8988T (cell line): ENCODE measurements at places on chromosomes 7 and 10.

- DNase-seq = no peak
These were observed 35.2 kb downstream of the OAT start for GRCh38 chr10:124383496-124383895.

GRCh38 chr10:26489081-26489480 is 50.9 kb downstream of the APBB1IP start:
- no peak for DNase-seq

GRCh38 chr10:6068422-6068821 is 6.3 kb upstream of the IL2RA start:
- no peak for DNase-seq

DNA sequence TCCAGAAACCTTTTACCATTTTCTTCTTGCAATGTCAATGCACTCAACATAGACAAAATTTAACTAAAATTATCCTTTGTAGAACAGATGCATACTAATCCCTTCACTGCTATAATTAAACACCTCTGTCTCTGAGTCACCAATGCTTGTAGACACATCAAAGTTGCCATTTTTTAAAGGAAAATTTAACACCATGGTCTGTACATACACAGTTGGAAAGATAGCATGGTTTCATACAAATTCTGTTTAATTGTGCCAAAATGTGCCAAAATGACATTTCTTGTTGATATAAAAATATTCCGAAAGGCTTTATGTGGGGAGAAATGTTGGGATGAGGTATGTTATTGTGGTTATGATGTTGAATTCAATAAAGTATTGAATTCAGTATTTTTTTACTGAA is 125.8 kb downstream of the NEUROD6 start:
- DNase-seq = no peak

GRCh38 chr10:72367301-72367960 is 12.7 kb upstream of the DNAJB12 start:
- no peak for DNase-seq

- DNase-seq = no peak
These were observed 92.4 kb upstream of the JCAD start for GRCh38 chr10:30151581-30152389.

DNA sequence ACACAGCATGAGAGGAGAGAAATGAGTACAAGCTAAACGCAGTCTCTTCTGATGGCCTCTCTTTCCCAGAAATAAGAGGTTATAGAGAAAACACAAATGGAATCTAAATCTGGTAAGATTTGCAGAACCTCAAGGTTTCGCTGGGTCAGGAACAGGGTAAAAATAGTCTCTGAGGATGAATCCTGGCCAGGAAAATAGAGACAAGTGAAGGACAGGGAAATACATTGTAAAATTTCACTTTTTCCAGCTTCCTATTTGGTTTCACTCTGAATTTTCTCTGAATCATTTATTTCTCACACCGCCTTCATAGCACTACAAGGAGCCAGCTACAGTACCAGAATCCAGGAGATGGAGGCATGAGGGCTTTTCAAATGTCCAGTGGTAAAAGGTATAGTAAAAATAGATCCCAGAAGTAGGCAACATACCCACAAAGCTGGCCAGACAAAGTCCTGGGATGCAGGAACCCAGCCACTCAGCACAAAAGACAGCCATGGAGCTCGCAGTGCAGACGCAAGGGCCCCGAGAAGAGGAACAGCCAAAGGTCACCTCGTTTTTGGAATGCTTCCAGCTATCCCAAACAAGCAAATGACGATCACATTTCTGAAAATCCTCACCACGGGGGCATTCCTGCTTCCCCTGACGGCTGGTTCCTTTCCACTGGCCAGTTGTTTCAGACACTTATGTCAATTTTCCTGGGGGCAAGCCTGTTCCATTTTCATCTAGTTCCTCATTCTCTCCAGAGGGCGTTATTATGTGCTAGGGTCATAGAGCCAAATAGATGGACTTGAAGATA is 21.5 kb upstream of the IKZF1 start:
- DNase-seq = no peak

GRCh38 chr7:30003098-30003497 is 13.5 kb upstream of the SCRN1 start:
- DNase-seq = no peak

- no peak for DNase-seq
These were observed 45.5 kb upstream of the RHOBTB1 start for GRCh38 chr10:60989400-60989876.

GRCh38 chr10:97713339-97713825 is at the start of gene MARVELD1:
TSS of gene MARVELD1 (plus strand) at chr10:97713730. CDS start at chr10:97713877, 147 bp downstream.
- DNase-seq = peak; percentile 92

DNA sequence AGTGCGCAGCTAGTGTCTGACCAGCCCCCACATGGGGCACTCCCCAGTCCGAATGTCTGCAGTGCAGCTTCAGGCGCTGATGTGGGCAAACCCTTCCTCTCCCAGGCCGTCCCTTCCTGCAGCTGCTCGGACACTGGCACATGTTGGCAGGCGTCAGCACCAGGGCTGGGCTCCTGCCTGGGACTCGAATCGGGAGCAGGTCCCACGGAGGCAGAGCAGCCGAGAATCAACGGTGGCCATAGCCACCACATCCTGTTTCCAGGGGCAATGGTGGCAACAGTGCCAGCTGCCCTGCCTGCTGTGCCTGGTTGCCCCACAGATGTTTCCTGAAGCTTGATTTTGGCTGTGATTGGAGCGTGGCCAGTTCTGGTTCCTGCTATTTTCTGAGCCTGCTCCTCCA is 65.8 kb downstream of the MGMT start:
- no peak for DNase-seq

- DNase-seq = no peak
These were observed 149.1 kb upstream of the ADO start for GRCh38 chr10:62655337-62655994.

DNA sequence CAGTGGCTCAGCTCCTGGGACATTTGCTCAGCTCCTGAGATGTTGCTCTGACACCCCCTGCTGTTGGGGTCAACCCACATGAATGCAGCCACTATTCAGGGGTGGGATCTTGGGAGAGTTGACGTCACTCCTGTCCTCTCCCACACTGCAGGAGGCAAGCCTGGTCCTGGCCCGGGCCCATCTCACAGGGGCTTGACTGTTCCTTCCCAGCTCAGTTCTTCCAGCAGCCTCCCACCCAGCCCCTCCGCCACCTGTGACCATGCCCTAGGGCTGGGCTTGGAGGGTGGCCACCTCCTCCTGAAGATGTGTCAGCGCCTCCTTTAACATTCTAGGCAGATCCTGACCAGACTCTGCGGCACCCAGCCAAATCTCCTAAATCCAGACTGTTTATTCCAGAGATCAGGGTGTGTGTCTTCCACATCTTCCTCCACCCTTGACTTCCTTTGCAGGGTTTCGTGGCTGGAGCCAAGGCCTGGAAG is 19.1 kb upstream of the OPALIN start:
- DNase-seq = no peak
